ENCODE measurements at places on chromosomes 1 and 21.

DNA sequence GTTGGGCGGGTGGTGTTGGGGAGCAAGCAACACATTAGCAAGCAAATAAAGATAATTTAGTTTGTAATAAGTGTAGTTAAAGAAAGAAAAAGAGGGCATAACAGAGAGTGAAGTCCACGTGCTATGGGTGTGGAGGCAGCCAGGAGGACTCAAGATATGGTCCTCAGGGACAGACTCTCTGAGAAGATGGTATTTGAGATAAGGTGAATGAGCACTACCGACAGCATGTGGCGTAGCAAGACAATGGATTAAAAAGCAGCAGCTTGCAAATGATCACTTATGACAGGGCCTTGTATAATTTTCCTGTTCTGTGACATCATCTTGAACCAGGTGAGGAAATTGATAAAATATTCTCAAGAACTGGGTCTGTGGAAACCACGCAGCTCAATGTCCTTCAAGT is 487.8 kb downstream of the PCP4 start:
- DNase-seq: no peak

DNA sequence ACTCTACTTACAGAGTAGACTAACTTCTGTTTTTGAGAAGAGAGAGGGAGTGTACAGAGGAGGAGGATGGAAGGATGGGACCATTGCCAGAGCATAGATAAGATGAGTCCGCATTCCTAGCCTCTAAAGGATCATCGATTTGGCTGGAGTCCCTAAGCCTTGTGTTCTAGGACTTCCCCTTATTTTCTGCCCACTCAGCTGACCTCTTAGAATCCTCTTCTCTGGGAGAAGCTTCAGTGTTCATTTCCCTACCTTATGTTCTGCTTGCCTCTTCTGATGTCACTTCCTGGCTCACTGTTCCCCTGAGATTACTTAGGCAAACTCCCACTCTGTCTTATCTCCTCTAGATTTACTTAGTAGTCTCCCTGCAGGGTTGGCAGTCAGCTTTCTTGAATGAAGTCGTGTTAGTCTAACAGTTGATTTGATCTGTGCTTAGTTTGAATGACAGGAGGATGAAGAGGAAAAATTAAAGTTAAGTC is 156.7 kb downstream of the SYT2 start:
- no peak for DNase-seq

DNA sequence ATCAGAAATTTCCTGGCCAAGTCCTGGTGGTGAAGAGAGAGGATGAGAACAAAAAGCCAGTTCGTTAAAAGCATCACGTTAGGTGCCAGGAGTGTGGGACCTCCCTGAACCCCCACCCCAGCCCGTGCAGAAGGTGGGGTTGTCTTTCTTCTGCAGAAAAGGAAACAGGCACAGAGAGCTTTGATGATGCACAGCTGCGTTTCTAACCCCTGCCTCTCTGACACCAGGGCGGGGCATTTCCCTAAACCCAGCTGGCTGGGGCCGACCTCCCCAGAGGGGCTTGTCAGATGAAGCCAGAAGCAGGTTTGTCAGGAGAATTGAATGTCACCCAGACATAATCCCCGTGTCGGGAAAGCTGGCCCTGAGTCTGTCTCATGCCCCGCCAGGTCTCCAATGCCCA is 189.3 kb upstream of the EDN2 start:
- no peak for DNase-seq

DNA sequence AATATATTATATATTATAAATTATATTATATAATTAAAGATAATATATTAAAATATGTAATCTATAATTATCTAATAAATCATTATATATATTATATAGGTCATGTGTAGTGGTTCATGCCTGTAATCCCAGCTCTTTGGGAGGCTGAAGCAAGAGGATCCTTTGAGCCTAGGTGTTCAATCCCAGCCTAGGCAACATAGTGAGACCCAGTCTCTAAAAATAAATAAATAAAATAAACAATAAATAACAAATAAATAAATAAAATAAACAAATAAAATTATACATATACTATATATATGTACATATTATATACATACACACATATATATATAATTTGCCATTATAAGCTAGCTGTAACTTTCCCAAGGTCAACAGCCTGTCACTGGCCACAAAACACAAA is 277.7 kb downstream of the SETD4 start:
- no peak for DNase-seq

DNA sequence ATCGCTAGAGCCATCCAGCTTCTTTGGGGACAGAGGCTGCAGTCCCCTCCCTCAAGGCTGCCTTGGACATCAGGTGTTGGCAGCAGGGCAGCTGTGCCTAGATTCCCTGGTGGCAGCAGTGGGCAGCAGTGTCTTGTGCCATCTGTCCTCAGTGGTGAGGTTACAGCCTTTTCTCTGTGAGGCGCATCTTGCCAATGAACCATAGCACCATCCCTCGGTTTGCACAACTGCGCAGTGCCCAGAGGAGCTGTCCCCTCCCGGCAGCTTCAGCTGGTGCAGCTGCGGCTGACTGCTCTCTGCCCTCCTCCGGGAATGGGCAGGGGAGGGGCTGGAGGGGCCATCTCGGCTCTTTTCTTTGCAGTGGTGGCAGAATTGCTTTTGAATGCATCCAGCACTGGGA is 59.0 kb upstream of the C8B start:
- no peak for DNase-seq

DNA sequence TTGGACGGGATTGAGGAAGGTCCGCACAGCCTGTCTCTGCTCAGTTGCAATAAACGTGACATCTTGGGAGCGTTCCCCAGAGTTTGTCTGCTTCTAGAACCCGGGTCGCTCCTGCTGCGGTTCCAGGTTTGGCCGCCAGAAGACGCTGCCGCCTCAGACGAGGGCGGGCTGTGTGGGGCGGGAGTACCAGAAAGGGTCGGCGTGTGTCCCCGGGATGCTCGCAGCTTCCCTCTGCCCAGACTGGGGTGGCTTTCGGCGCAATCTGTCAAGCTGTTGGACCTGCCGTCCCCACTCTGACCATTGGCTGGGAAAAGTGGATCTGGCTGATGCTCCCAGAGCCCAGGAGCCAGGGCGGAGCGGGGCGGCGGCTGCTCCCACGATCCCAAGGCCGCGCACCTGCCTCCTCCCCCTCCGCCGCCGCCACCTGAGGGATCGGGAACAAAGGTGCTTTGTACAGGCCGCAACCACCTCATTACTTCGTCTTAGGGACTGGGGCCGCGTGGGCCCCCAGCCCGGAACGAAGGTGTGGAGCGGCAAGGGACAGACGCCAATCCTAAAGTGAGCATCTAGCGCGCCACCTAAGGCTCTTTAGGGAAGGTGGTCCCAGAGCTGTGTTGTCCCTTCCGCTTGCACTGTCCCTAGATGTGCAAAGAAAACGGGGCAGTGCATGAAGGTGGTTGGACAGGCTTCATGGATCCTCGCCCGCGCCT is 683 bp upstream of the EFNA4 start:
- no peak for DNase-seq

All from pancreas (tissue), 10 donors.